Memory B cell (primary cell): ENCODE measurements at places on chromosomes 3 and 15.

GRCh38 chr3:134267996-134268395 is 17.3 kb upstream of the RYK start:
- no peak for DNase-seq

DNA sequence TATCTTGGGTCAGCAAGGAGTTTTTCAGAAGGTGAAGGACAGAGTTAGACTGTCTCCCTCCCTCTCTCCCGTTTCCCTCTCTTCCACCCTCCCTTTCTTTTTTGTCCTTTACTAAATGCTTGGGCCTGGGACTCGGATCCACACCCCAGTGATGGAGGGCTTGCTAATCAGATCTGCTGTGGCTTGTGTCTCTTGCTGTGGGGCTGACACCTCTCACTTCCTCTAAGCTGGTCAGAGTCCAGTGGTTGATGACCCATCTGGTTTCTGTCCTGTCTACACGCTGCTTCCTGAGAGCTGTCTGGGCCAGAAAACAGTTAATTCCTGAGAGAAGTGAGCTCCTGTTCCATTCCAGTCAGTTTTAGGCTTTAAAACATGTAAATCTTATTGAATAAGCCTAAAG is 849 bp downstream of the TRAK1 start:
- DNase-seq: no peak

DNA sequence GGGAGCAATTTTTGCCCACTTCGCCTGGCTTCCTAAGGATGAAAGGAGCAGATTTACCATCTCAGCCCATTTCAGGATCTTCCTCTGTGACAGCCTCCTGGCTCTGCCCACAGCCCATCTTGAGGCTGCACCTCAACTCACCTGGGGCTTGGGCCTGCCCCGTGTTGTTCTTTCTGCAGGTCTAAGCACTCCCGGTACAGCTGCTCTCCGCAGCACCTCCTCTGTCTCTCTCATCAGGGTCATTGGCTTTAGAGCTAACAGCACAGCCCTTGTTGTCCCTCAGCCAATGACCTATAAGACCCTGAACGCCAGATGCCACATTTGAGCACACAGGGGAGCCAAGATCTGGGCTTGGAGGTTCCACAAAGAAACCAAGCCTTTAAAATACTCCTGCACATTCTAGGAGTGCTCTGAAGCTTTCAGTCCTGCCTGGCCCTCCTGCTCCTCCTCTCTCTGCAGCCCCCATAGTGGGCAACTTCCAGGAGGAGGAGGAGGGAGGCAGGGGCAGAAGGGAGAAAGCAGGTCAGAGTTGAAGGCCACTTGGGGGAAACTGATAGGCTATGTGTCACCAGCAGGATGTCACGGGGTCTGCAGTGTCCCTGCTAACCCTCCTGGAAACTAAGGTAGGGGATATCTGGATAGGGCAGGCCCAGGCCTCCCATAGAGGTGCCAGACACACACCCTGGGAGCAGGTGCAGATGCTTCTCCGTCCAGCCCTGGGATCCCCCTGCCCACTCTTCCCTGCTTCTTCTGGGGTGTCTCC is 115.6 kb downstream of the ETFA start:
- DNase-seq: no peak

DNA sequence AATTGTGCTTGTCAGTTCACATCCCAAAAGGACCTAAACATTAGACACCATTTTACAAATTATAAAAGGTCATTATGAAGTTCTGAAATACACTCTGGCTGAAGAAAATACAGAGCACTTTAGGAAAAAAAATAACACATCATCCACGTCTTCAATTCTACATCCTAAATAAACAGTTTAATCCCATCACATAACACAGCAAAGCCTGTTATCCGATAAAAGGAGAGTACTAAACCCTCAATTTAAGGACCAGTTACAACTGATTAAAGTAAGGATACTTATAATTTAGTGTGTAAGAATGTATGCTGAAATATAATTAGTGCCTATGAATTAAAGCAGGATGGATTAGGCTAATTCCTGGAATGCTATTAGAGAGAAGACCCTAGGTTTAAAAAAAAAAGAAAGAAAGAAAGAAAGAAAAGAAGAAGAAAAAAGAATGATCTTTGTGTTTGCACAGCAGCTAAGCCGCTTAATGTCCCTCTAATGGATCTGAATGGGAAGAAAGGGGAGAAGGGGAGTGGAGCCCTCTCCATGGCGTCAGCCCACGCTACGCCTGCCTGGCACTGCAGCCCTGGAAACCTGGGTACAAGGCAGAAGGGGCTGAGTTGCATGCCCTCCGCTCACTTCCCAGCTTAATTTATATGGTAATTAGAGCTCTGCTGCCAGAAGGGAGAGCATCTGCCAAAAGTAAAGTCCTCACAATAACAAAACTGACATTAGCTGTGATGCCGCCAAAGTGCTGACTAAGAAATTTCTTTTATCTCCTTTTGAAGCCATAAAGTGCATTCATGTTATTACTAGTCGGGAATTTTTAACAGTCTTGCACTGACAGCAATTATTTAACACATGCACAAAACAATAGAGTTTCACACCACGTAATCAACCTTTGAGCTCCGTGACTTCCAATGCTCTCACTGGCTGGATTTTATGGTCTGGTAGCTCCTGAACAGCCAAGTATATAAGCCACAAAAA is 90.0 kb downstream of the FSIP1 start:
- no peak for DNase-seq

DNA sequence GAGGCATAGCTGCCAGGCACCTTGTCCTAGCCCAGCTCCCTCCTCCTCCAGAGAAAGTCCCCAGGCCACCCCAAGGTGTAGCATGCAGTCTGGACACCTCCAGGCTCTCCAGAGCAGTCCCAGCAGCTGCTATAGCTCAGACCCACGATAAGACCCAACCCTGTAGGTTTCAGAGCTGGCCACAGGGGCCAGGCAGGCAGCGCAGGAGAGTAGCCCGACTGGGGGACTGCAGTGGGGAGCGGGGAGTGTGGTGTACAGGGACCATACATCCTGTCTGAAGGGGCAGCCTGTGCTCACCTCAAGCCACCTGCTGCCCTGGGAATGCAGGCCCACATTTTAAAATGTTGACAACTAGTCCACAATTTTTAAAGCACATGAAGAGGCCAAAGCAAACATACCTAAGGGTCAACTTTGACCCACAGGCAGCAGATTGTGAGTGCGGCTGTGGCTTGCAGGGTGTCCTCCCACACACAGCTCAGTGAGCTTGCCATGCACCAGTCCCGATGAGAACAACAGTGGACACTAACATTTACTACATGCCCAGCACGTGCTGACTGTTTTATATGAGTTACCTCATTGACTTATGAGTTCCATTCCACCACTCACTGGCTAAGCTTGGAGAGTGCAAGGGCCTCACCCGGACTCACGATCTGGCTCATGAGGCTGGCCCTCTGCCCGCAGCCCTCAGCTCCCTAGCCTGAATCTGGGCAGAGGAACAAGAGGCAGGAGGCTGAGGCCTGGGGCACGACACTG is 81.4 kb downstream of the DNAJB8 start:
- no peak for DNase-seq

- no peak for DNase-seq
Observed at GRCh38 chr3:105686278-105686897, 182.4 kb downstream of the CBLB start.

DNA sequence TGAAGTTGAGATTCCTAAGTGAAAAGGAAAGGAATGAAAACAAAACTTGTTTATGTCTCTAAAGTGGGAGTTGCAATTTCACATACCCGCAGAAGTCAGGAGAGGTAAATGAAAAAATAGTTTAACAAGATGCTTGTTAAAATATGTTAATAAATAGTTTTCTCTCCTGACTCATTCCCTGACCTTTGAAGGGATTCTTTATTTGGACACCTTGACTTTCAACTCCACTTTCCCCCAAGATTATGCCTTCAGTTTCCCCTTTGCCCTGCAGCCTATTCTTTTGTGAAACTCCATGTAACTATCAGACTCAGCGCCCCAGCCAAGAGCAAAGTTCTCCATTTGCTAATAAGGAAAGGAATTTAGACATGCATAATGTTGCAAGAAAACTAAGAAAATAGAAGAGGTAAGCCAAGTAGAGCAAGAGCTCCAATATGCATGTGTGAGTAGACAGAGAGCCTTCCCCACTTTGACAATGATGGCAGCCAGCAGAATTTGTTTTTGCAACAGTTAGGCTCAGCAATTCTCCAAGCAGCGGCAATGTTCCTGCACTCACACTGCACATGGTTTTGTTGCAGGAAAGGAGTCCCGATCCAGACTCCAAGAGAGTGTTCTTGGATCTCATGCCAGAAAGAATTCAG is 61.2 kb downstream of the CD200 start:
- DNase-seq: no peak

GRCh38 chr15:81811736-81812135 is 234.1 kb downstream of the MEX3B start:
- DNase-seq: no peak

DNA sequence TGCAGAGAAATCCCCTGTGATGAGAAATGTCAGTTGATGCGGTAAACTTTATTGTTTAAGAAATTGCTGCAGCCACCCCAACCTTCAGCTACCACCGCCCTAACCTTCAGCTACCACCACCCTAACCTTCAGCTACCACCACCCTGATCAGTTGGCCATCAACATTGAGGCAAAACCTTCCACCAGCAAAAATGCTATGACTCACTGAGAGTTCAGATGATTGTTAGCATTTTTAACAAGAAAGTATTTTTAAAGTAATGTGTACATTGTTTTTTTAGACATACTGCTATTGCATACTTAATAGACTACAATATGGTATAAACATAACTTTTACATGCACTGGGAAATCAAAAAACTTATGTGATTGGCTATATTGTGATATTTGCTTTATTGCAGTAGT is 30.0 kb downstream of the U2SURP start:
- no peak for DNase-seq

- DNase-seq: no peak
Observed at GRCh38 chr3:110198717-110199587, 861.6 kb upstream of the DPPA4 start.

GRCh38 chr15:73792415-73792814 is 39.3 kb upstream of the INSYN1 start:
- DNase-seq: no peak

DNA sequence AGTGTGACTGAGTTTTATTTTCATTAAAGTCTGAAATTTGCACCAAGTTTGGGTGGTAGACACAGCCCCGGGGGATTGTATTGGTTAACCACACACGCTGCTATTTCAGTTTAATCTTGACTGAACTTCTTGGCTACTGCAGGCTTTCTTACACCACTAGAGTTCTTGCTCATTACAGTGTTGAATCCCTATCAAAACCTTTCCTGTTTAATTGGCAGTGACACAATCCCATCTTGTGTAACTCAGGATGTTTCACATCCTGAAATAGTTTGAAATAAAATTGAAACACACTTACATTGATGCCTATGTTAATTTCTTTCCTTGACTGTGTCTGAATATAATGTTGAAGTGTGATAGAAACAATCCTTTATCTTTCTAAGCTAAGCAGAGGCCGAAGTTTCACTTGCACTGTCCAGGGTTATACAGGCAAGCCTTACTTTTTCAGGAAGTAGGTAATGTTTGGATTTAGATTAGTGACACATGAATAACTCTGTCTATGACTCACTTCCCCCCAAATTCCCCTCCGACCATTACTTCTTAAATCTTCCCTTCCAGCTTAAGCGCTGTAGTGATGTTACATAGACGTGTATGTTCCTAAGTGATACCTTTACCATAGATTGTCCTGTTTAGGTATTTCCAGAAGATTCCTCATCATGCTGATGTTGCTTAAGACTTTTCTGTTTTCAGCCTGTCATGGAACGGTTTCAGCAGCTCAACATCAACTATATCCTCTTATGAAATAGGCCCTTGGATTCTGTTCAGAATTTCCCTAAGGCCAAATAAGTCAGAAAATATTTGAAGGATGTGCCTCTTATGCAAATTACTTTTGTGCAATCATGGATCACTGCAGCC is 16.8 kb downstream of the ATG7 start:
- no peak for DNase-seq

DNA sequence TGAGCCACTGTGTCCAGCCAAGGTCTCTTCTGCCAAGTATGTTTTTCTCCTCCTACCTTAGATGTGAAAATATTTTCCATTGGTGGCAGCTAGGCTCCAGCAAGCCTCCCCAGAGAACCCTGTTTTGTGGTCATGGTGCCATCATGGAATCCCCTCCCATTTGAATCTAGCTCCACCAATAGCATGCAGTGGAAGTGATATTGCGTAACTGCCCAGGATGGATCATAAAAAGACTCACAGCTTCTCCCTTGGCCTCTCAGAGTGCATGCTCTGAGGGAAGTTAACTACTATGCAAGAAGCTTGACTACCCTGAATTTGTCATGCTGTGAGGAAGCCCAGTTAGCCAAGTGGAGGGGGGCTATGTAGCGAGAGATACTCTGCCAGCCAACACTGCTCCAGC is 27.5 kb downstream of the CRYGS start:
- DNase-seq: no peak

GRCh38 chr15:66850078-66850991 is 148.3 kb downstream of the SMAD6 start:
- DNase-seq: no peak

DNA sequence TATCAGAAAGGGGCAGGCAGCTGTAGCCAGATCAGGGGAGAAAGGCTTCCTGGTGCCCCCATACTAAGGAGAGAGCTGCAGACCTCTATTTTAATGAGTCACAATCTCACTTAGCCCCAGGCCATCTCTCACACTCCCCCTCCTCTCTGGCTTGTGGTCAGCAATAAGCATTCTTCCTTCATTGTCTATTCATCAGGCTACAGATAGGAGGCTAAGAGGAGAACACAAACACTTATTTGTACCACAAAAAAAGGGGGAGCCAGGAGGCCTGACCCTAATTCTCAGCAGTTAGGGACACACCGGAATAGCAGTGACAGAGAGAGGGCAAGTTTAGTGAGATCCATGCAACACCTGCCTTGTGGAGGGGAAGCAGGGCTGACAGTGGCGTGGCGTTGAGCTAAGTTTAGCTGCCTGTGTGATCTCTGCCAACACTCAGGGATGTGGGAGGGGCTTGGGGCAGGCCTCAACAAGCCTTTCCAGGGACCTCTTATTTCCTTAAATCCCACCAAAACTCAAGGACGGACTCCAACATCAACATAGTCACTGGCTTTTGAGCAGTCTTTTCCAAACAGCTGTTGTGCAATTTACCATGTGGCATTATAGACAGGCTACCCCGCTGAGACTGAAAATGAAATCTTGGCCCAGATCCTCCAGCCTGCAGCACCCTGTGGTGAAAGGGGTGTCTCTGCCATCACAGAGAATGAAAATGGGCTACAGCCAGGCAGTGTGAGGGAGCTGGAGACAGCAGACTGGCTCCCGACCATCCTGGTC is 191.9 kb upstream of the TSC22D2 start:
- no peak for DNase-seq

- DNase-seq: no peak
Observed at GRCh38 chr15:100893964-100894295, 14.3 kb downstream of the ALDH1A3 start.

DNA sequence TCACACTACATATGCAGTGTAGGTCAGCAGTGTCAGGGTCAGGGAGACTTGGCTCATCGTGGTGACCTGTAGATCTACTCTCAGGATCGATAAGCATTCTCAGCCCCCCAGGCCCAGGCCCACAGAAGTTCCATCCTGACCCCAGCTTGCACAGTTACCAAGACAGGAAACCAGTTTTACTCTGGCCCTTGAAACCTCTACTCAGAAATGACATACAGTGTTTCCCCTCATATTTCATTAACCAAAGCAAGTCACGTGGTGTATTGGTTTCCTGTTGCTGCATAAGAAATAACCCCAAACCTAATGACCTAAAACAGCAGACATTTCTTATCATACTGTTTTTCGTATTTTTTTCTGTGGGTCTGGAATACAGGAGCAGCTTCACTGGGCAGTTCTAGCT is 242.2 kb downstream of the SLCO3A1 start:
- DNase-seq: no peak

- DNase-seq: peak; percentile 63
Observed at GRCh38 chr15:63599401-63600000, 2.3 kb downstream of the FBXL22 start.

GRCh38 chr3:150783920-150784746 is 21.2 kb upstream of the SIAH2 start:
- DNase-seq: no peak

GRCh38 chr3:155520463-155520862 is 224.4 kb downstream of the PLCH1 start:
- no peak for DNase-seq
